Activated CD8-positive, alpha-beta memory T cell treated with anti-CD3 and anti-CD28 coated beads for 36 hours (primary cell): ENCODE measurements at places on chromosomes 5 and 9. TPM values are rescaled to one million over a fixed set of nuclear protein-coding genes. Genes with fewer than 3 reads are reported as not detected.

Gene FOXI1
- total RNA-seq: not detected

Gene IFNA21
- total RNA-seq: not detected

Gene PCDHB12
- total RNA-seq: not detected

Gene STC2
- total RNA-seq: 13.8 TPM

Gene VDAC1
- total RNA-seq: 491 TPM

Gene NTNG2
- 1.2 TPM for total RNA-seq

Gene RNF20
- 43.3 TPM for total RNA-seq
